Activated CD4-positive, alpha-beta T cell treated with anti-CD3 and anti-CD28 coated beads for 24 hours (primary cell): ENCODE measurements at places on chromosomes 4 and X.

DNA sequence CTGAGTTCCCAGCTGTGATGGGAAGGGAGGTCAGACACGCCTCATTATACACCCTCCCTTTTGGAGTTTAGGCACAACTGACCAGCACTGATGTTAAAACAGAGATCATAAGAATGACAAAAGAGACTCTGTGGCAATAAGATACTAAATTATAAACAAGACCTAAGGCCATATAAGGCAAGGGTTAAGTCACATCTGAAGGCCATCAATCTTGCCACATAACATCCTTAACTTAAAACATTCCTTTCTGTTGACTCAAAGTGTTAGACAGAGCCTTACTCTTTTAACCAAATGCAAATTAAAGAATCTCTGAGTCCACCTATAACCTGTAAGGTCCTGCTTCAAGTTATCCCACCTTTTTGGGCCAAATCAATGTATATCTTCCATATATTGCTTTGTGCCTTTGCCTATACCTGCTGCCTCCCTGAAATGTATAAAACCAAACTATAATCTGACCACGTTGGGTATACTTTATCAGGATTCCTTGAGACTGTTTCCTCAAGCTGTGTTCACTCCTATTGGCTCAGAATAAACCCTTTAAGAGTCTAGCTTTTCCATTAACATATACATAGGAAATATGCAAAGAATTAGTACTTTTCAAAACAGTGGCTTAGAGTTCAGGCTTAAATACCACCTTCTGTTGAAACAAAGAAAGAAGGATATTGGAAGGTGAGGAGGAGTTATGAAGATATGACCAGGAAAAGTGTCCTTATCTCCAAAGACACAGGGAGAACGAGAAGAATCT is 214.4 kb upstream of the PPP1R2C start:
- DNase-seq, result no peak

- no peak for DNase-seq
Observed at GRCh38 chr4:186657764-186658163, 65.9 kb downstream of the FAT1 start.

GRCh38 chr4:120821029-120821428 is 101.5 kb downstream of the PRDM5 start:
- DNase-seq, result no peak

GRCh38 chr4:20645236-20645635 is 55.0 kb upstream of the PACRGL start:
- no peak for DNase-seq

DNA sequence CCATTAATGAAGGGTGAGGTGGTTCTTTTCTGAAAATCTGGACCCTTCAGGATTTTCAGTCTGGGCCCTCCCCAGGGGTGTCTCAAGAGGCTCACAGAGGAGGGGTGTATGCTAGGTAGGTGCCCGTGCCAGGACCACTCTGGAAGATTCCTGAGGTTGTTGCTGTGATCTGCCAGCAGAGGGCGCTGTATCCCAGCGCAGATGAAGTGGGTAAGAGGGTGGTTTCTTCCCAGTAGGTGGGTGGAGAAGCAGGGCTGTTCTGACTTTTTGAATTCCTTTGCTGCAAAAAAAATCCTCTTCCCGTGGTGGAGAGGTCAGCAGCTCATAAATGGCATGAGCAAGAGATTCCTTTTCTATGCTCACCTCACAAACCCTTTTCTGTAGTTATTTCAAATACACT is 51.1 kb downstream of the SCML1 start:
- DNase-seq, result peak; percentile 22

DNA sequence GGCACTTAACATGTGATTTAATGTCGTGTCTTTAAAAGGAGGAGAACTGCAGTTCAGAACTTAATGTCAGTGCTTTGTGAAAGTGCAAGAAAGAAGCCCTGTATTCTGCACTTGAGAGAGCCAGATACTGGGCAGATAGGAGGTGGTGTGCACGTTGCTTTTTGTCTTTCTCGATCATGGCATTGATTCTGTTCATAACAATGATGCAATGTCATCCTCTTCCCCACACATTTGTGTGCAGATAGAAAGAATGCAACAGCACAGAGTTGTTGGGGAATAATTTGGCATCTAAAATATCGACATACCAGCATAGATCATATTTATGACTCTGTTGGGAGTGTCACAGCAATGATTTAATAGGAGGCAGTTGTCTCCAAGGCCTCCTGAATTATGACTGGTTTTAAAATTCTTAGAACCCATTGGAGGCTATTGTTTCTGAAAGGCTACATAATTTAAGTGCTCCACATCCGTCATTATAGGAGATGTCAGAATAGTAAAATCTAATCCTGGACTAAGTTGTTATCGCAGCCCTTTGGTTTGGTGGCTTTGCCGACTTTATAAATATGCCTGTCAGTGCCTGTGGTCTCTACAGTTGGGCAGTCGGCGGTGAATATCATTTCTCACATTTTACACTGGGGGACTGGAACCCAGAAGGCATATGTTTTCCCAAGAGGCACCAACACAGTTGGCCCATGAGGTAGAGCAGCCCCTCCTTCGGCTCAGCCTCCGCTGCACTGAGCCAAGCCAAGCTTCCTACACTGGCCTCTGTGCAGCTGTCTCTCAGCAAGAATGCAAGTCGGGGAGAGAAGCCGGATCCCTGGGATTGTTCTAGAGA is 124.9 kb downstream of the PTTG2 start:
- DNase-seq, result no peak

DNA sequence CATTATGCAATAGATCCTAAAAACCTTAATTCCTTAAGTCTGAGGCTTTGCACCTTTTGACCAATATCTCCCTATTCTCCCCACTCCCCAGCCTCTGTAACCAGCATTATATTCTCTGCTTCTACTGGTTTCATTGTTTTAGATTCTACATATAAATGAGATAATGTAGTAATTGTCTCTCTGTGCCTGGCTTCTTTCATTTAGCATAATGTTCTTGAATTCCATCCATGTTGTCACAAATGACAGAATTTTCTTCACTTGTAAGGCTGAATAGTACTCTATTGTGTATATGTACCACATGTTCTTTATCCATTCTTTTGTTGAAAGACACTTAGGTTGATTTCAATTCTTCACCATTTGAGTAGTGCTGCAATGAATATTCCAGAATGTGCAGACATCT is 66.0 kb downstream of the MAGEC1 start:
- no peak for DNase-seq

DNA sequence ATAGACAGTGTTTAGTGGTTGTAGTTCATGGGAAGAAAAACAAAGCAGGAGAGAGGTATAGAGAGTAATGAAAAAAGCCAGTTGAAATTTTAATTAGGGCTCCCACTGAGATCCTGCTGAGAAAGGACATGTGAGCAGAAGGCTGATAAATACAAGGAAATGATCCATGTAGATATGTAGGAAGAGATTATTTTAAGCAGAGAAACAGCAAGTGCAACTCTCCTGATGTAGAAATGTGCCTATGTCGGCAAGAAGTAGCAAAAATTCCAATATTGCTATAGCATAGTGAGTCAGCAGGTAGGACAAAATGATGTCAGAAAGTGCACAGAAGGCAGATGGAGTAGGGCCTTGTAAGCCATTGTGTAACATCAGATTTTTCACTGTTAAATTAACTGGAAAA is 1027.3 kb downstream of the PCDH18 start:
- no peak for DNase-seq

- DNase-seq, result no peak
Observed at GRCh38 chrX:475926-476723, 89.4 kb upstream of the PPP2R3B start.

DNA sequence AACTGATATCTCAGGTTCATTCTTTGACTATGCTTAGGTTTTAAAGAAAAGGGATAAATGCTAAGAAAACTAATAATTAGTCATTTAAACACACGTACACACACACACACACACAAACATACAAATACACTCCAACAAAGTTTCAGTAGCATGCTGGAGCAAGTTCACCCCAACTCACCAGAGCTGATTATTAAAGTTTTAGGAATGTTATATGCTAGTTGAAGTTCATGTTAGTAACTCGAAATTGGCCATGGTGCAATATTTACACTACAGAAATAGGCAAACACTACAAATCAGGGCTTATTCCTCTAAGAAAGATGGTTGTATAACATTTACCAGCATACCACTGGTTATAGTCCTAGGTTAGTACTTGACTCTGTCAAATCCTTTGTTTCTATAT is 384.0 kb upstream of the DIPK2B start:
- no peak for DNase-seq

GRCh38 chrX:129908636-129909035 is 2.7 kb downstream of the UTP14A start:
- DNase-seq, result no peak

GRCh38 chr4:119933606-119934005 is 133.0 kb downstream of the MAD2L1 start:
- DNase-seq, result no peak

DNA sequence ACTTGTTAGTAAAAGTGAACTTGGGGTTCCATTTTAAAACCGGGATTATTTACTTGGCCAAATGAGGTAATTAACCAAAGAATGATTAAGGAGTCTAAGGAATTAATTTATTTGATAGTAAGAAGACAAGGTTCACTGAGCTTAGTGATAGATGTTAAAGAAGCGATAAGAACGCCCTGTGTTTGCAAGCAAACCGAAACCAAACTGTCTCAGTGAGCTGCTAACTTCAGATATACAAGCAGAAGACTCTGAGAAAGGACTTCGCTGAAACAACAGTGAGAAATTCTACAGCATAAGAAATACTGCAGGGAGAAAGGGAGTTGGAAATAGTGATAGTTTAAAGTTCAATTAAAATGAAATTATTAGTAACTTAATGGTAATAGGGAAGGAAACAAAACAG is 37.6 kb upstream of the SHISA3 start:
- DNase-seq, result no peak

GRCh38 chrX:41145920-41146608 is 60.8 kb downstream of the USP9X start:
- DNase-seq, result no peak

DNA sequence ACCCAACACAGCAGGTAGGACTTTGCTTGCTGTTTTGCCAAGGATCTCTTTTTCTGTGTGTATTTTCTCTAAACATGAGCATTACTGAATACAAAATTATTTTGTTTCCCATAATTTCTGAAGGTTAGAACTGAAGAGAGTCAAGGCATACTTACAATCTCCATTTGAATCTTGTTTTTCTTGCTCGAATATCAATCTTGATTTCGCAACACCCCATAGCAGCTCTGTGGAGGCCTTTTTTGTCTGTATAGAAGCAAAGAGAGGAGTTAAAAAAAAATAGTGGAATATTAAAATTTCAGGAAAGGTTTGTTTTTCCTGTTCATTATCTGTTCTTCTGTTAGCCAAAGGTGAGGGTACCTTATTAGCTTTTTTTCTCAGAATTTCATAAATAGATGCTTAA is 92.9 kb downstream of the TNIP2 start:
- no peak for DNase-seq

GRCh38 chr4:105198541-105198940 is 51.9 kb downstream of the TET2 start:
- DNase-seq, result no peak

GRCh38 chr4:22903913-22904312 is 211.2 kb downstream of the GBA3 start:
- no peak for DNase-seq

DNA sequence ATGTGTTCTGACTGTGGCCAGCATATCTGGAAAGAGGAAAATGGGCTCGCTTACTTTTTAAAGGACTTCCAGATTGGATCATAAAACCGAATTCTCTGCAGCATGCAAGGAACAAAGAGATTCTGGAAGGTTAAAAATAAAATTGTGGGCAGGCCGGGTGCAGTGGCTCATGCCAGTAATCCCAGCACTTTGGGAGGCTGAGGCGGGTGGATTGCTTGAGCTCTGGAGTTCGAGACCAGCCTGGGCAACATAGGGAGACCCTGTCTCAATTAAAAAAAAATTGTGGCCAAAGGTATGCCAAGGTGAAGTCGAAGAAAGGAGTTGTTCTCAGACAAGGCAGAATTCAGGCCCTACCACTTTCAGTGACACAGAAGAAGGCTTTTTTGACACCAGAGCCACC is 37.8 kb downstream of the NELFA start:
- DNase-seq, result no peak

GRCh38 chr4:2356123-2357069 is 62.0 kb downstream of the ZFYVE28 start:
- DNase-seq, result no peak

DNA sequence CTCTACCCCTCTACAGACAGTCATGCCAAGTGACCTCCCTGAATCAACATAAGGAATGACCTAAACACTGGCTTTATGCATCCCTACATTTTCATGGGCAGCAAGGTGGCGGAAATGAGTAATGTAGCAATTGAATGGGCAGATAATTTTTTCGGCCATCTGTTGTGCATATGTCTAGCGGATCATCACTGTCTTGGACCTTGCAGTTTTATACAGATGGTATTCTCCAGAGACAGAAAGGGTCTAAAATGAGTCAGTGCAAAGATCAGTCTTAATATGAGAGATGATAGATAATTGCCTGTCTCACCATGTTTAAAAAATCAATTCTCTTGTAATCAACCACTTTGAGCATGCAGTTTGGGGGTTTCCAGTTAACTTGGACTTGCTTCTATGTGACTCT is 177.3 kb upstream of the DKK2 start:
- no peak for DNase-seq

DNA sequence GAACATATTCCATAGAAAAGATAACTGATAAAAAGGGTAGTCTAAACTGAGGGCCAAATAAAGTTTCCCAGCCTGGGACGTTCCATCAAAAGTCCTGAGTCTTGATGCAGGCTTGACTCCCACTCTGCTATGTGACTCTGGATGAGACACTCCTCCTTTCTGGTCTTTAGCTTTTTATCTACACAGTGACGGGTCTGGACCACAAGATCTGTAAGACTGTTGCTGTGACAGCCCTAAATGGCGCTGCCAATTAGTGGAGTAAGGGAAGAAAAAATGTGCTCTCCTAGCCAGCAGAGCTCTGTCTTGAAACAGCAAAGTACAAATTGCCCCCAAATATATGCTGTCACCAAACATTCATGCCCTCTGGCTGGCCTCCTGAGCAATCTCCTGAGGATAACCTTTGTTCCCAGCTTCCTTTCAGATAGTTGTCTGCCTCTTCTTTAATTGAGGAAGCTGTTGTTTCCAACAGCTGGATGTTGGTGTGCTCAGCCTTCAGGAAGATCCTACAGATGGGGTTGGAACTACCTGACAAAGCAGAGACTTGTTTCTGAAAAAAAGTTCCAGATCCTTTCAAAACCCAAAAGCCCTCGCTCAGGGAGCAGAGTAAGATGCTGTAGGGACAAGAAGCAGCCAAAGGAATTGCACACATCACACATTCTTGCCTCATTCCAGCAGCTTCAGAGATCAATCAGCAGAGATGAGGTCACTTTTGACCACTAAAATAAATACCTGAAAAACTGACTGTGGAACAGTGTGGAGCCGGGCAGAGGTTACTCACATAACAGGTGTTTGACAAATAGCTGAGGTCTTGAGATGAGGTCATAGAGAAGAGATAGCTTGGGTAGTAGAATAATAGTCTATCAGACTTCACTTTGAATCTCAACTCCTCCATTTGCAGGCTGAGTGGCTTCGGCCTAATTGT is 383.4 kb upstream of the FGF13 start:
- no peak for DNase-seq

- DNase-seq, result no peak
Observed at GRCh38 chrX:132474544-132475248, 14.1 kb downstream of the MBNL3 start.
